Umbilical cord (tissue), 2 donors: ENCODE measurements at places on chromosomes 1 and 21.

GRCh38 chr21:15095326-15095725, 30.5 kb upstream of the NRIP1 start:
- DNase-seq: peak; percentile 22

- DNase-seq: no peak
These were observed 1.6 kb downstream of the KIF17 start for GRCh38 chr1:20716232-20716631.

- no peak for DNase-seq
These were observed 158.7 kb upstream of the IRF2BP2 start for GRCh38 chr1:234768569-234769283.

DNA sequence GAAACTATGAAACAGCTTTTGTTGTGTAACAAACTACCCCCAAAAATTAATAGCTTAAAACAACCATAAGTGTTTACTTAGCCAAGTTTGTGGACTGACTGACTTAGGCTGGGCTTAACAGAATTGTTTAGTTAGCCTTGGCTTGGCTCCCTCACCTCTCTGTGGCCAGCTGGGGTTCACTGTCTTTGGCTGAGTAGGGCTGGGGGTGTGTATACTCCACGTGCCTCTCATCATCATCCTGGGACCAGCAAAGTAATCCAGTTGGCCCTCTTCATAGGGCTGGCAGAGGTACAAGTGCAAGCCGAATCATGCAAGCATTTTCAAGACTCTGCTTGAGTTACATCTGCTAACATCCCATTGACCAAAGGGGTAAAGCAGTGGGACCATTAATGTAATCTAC, 252.3 kb downstream of the BRINP2 start:
- DNase-seq: no peak
